Activated CD8-positive, alpha-beta T cell treated with anti-CD3 and anti-CD28 coated beads, Interleukin-2, amount 10 ng/mL, durations not matched to agents 7 days and 5 days (primary cell): ENCODE measurements at places on chromosomes 7 and 10. TPM values are rescaled to one million over a fixed set of nuclear protein-coding genes. Genes with fewer than 3 reads are reported as not detected.

DNA sequence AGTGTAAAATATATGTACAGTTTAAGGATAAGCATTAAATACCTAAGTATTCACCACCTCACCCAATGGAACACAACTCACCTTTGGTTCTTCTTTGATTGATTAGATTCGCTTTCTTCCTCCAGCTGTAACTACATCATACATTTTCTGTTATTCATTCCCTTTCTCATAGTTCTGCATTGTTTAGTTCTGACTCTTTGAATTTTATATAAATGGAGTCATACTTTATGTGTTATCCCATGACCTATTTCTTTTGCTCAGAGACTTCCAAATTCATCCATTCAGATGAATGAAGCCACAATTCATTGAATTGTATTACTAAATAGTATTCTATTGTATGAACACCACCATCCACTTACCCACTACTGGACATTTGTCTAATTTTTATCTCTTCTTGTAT lies 12.3 kb downstream of the THNSL1 start:
- no peak for DNase-seq

DNA sequence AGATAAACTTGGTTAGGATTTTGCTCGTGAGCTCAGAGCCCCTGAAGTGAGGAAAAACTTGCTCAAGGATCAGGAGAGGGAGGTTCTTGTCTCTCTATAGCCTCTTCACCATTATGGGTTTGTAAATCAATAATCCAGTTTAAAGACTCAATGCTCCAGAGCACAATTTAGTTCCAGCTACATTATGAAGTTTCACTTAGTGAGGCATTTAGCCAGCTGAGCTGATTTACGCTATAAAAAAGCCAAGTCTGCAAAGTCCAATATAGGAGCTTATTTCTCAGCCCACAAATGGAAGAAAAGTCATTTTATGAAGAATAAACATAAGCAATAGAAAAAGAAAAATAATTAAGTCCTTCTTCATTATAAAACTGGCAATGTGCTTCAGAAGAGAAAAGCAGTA lies 130.6 kb downstream of the STRA8 start:
- no peak for DNase-seq

GRCh38 chr10:49762566-49762877 lies 399 bp upstream of the OGDHL start:
- DNase-seq = no peak

DNA sequence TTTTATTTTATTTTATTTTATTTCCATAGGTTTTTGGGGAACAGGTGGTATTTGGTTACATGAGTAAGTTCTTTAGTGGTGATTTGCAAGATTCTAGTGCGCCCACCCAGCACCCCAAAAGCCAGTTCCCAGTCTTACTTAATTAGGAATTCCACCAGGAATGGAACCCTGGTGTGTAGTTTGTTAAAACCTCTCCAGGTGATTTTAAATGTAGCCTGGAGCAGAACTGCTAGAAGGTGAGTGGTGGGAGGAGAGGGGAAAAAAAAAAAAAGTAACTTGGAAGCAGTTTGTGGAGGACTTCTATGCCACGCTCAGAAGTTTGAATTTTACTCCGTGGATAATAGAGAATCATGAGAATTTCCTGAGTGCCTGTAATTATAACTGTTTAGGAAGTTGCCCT lies 5.5 kb upstream of the TEX47 start:
- no peak for DNase-seq

DNA sequence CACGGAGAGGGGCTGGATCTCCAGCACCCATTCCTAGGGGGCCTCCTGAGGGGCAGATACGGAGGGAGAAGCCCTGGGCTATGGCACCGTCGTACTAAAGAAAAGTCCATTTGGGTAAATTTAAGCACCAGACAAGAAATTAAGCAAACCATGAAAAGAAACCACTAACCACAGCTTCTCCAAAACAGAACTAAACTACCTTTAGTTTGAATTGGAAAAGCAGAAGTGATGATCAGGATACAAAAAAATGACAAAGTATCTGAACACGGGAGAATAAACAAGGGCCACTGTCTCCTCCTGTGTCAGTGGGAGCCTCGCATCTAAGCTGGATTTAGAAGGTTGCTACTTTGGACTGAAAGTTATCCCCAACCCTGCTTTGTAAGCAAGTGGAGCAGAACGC lies 69.1 kb downstream of the DIP2C start:
- DNase-seq = no peak

DNA sequence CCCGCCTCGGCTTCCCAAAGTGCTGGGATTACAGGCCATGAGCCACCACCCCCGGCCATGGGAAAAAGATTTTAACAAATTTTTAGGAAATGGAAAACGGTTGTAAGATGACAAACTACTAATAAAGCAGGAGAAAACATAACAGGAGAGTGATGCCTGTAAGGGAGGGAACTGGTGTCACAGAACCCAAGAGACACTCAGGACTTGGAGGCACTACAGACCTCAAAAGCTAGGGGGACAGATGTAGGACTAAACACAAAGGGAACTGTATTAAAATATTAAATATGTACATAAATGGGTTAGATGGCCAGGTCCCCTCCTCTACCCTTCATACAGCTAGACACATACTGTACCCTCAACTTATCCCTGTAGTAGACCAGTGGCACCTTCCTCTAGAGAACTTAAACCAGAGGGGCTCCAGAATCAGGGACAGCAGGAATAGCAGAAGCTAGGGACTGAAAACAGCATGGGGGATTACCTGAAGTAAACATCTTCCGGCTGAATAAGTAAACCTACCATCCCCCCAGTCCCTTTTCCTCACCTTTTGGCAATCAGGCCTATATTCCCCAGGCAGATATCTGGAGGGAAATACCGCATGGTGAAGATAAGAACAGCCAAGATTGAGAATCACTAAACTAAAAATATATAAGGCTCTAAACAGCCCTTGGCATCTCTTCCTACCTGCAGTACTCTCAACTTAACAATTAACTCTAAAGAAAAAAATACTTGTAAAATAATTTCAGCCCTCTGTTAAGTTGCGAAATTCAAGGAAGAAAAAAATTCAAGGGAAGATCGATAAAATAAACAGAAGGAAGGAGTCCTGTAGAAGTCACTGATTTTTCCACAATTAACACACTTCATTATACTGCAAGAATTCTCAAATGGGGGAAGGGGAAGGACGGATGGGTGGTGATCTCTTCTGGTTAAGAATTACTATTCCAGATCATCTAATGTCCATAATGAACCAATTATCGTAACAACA lies 15.5 kb downstream of the TM9SF3 start:
- no peak for DNase-seq

MCU gene
- 11.3 TPM for total RNA-seq

SEMA3A gene
- total RNA-seq = 1.9 TPM
